ENCODE measurements at places on chromosomes 3 and 15.

DNA sequence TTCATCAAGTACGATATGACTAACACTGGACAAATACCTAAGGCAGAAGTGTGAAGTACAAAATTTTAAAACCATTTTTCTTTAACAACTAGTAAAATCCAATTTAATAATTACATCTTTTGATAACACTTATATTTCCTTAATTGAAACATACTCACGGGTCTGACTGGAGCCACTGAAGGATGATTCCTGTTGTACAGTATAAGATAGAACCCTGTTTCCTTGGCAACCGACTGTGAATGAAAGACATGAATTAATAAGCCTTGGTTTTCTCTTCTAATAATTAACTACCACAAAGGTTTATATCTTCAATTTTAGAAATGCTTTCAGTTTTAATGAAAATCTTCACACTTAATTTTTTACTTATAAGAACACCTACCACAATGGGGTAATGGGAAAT is 19.4 kb downstream of the DHX36 start:
- no peak for DNase-seq

- DNase-seq: no peak
Measured at GRCh38 chr15:89441295-89441812, 55.0 kb downstream of the RHCG start.

DNA sequence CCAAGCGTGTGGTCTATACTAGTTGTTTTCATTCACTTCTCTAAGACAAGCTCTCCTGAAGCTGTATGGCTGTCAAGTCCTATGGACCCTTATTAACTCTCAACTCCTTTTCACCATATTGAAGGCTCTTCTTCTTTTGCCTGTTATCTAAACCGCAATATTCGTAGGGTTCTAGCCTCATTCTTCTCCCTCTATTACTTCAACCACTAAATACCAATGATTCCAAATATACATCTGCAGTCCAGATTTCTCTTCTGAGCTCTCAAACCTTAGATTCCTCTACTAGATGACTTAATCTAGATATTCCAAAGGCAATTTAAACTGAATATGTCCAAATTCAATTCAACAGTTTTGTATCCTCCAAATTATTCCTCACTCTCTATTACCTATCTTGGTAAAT is 24.6 kb downstream of the AQR start:
- DNase-seq: no peak

DNA sequence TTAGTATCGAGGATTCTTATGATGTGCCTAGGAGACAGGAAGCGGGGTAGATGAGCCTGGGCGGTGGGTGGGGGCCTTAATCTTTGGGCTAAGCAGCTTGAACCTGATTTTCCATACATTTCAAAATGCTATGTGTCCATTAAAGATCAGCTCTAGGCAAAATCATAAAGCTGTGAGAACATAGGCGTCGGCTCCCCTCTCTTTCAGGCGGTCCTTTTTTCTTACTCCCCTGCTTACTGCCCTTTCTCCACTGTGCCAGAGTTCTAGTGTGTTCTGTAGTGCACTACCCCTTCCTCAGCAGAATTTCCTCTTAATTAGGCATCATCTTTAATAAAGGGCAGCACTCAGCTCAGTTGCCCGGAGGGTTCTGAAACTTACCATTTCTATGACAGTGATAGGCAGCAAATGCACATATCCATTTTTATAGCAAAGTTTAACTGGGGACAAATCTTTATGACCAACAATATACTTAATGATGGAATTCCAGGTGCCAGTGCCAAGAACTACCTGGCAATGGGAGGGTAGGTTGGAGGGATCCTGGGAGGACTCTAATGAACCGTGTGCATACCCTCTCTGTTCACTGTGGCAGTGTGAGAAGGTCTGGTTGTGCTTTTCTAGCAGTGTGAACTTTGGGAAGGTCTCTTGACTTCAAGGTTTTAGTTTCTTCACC is 404.5 kb upstream of the TPM1 start:
- DNase-seq: no peak

DNA sequence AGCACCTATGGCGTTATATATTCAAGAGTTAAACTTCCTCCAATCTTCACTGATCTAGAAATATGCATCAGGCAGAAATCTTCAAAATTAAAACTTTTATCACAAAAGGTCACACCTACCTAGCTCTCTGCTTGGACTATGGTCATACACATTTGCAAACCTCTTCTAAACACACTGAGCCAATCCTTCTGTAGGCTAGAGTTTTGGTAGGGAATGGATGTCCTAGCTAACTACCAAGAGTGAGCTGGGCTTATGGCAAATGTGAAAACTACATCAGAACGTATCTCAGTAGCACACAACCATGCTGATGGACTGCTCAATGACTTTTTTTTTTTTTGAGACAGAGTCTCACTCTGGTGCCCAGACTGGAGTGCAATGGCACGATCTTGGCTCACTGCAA is 29.6 kb downstream of the SETD2 start:
- DNase-seq: no peak

- DNase-seq: no peak
Measured at GRCh38 chr3:151688571-151688970, 45.2 kb upstream of the AADACL2 start.

DNA sequence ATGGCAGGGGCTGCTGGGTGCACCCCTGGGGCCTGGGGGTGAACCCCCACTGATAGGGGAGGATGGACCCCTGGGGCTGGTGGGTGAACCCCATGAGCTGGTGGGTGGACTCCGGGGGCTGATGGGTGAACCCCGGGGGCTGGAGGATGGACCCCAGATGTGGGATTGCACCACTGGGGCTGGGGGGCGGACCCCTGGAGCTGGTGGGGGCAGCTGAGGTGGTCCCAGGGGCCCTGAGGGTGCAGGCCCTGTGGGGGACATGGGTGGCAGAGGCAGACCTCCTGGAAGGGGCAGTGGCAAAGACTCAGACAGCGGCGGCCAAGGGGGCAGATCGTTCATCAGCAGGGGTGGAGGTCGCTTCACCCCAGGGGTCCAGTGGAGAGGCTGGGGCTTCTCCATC is 17.4 kb upstream of the TXNRD3 start:
- no peak for DNase-seq

- DNase-seq: no peak
Measured at GRCh38 chr3:128931046-128931445, 51.6 kb downstream of the ACAD9 start.

DNA sequence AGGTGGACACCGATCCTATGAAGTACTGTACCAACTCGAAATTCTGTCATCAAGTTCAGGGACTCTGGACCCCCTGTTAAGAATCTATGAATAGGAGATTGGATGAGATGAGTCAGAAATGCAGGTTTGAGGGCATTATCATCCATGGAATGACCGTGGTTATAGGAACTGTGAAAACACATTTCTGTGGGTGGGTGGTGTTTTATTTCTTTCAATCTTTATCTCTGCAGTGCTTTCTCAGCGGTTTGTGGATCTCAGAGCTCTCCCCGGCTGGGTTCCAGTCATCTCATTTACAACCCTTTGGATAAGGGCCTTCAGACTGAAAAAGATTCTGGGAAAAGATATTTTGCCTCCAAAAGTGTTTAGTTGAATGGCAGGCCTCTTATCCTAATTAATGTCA is 5.4 kb upstream of the ABHD17C start:
- no peak for DNase-seq
